ENCODE measurements at places on chromosomes 1 and 21. TPM values are rescaled to one million over a fixed set of nuclear protein-coding genes. Genes with fewer than 3 reads are reported as not detected.

DNA sequence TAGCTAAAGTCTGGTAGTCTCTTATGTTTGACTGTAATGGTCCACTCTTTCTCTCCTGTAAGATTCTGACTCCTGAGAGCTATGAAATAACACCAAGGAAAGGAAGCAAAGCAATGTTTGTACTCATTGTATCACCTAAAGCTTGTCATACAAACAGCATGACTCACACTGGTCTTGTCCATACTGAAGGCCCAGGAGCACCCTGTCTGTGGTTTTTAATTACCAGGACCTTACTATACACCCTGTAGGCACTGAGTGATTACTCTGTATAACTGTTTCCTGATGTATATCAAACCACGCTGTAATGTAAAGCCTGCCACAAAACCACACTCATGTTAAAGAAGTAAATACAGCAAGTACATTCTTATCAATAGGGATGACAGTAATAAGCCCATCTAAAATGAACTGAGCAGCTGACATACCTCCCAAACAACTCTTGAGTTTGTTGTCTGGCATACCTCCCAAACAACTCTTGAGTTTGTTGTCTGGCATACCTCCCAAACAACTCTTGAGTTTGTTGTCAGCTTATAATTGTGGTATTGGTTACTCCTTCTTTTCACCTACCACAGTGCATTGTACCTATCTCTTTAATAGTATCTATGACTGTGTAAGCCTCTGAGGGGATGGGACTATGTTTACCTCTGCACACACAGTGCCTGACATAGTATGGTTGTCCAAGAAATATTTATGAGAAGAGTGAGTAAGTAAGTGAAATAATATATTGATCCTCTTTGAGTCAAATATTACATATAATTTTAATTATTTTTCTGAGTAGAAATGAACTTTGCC, 11.6 kb upstream of the TNFSF18 start:
- no peaks in the 10 kb centered on the region for H3K27me3 ChIP-seq
- H3K4me1 ChIP-seq: no peaks in the 10 kb centered on the region
- DNase-seq: no peak

- peaks cover 89% of the 10 kb centered on the region for H3K4me1 ChIP-seq
- no peaks in the 10 kb centered on the region for H3K27me3 ChIP-seq
- H3K36me3 ChIP-seq: peaks cover 6% of the 10 kb centered on the region
These were observed 61.6 kb upstream of the RUNX3 start for GRCh38 chr1:24991697-24992096.

- no peak overlapping the region for H3K4me3 ChIP-seq
- no peaks in the 10 kb centered on the region for H3K36me3 ChIP-seq
- H3K27me3 ChIP-seq: peaks cover 7% of the 10 kb centered on the region
- H3K4me1 ChIP-seq: no peaks in the 10 kb centered on the region
These were observed 216.3 kb upstream of the CAMK1G start for GRCh38 chr1:209367061-209367772.

GRCh38 chr1:119220991-119221390, 80.5 kb upstream of the WARS2 start:
- no peaks in the 10 kb centered on the region for H3K4me1 ChIP-seq
- H3K36me3 ChIP-seq: peaks cover 6% of the 10 kb centered on the region
- no peak overlapping the region for H3K27ac ChIP-seq
- no peak overlapping the region for H3K4me3 ChIP-seq
- DNase-seq: no peak
- no peaks in the 10 kb centered on the region for H3K27me3 ChIP-seq

DNA sequence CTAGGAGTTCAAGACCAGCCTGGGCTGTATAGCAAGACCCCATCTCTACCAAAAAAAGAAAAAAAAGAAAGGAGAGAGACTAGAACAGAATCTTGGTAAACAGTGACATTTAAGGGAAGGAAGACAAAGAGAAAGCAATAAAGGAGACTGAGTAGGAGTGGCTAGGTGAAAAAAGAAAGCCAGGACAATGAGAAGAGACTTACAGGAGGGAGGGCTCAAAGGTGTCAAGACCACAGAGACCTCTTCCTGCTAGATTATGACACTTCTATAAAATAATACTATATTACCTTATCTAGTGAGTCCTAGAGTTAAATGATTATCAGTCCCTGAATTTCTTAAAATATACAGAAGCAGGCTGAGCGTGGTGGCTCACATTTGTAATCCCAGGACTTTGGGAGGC, 10.1 kb upstream of the EPRS1 start:
- H3K27me3 ChIP-seq: no peaks in the 10 kb centered on the region
- DNase-seq: no peak

DNA sequence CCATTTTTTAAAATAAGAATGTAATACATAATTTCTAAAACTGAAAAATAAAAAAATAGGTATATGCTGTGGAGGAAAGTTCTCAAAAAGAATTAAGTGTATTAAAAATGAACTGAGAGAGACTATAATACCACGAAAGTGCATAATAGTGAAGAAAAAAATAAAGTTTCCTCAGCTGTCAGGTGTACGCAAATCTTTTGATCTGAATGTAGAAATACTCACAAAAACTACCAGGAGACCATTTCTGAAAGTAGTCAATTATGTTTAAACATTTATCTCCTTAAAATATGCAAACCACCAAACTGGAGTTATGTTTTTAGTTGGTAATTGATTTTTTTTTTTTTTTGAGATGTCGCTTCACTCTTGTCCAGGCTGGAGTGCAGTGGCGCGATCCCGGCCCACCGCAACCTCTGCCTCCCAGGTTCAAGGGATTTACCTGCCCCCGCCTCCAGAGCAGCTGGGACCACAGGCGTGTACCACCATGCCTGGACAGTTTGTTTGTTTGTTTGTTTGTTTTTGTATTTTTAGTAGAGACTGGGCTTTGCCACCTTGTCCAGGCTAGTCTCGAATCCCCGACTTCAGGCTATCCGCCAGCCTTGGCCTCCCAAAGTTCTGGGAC, 1169.2 kb upstream of the B3GALT2 start:
- no peaks in the 10 kb centered on the region for H3K27me3 ChIP-seq
- no peak for DNase-seq
- no peak overlapping the region for H3K27ac ChIP-seq
- no peaks in the 10 kb centered on the region for H3K4me1 ChIP-seq
- H3K4me3 ChIP-seq: no peak overlapping the region

DNA sequence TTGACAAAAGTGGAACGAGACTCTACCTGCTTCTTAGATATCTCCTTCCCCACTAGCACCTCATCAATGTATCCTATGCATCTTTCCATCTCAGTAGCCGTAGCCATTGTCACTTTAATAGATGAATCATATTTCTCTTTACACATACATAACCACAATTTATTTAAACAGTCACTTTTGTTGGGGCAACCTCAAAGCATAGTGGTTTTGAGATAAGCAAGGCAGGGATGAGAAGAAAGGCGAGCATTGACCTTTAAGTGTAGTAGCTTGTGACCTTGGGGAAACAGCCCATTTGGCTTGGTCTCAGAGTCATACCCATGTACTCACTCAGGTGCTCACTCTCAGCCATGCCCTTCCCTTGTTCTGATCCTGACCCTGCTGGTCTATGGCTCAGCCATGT, 260.1 kb downstream of the C1orf94 start:
- no peaks in the 10 kb centered on the region for H3K36me3 ChIP-seq
- H3K4me3 ChIP-seq: no peak overlapping the region
- H3K4me1 ChIP-seq: no peaks in the 10 kb centered on the region
- peaks cover 10% of the 10 kb centered on the region for H3K27me3 ChIP-seq
- H3K27ac ChIP-seq: no peak overlapping the region
- no peak for DNase-seq

CELA2A gene
- not detected for total RNA-seq

CFHR5 gene
- total RNA-seq: not detected

CA14 gene
- not detected for total RNA-seq

Data from activated CD4-positive, alpha-beta T cell treated with anti-CD3 and anti-CD28 coated beads for 36 hours (primary cell).